ENCODE measurements at places on chromosomes 5 and 9.

DNA sequence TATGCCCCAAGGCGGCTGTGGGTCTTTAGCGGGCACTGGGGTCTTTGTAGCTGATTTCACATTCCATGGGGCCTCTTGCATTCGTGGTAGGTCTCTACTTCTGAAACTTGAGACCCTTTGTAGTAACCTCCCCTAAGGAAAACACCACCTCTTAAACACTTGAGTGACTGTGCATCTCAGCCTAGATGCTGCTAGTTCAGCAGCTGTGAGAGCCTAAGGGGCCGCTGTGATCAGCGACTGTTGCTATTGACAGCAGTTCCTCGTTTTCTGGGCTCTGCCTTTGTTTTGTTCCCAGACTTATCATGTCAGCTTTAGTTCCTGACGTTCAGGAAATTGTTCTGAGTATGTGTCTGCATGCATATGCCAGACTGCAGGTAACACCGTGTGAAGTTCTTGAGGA lies 171.2 kb downstream of the HSPA4 start:
- DNase-seq, result no peak

- no peak for DNase-seq
Observed at GRCh38 chr9:120161776-120162175, 418.2 kb downstream of the CDK5RAP2 start.

- no peak for DNase-seq
Observed at GRCh38 chr9:92642564-92642963, 27.4 kb downstream of the IPPK start.

DNA sequence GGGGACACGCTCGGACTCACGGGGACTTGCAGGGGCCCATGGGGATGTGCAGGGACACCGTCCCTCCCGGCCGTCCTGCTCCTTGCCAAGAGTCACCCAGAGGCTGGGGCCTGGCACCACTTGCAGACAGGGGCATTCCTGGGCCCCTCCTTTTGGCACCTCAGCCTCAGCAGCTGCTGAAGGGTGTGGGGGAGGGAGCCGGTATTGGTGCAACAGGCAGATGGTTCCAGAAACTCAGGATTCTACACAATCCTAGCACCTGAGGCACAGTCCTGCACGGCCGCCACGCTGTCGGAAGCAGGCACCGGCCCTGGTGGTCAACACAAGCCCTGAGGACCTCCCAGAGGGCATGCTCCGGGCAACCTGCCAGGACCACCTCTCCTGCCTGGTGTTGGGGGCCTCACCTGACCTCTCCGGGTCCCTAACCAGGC lies 19.3 kb upstream of the SLC12A7 start:
- DNase-seq, result no peak

- DNase-seq, result no peak
Observed at GRCh38 chr5:127871503-127872153, 168.4 kb downstream of the CCDC192 start.
